Stimulated activated CD8-positive, alpha-beta memory T cell treated with anti-CD3 and anti-CD28 coated beads, Interleukin-2, amount 100 ng/mL, for 1 hour (primary cell): ENCODE measurements at places on chromosomes 4 and X.

- no peak for DNase-seq
These were observed 1.3 kb downstream of the GABRE start for GRCh38 chrX:151973060-151973661.

GRCh38 chrX:117838581-117839331 lies 277.9 kb downstream of the KLHL13 start:
- DNase-seq = no peak

DNA sequence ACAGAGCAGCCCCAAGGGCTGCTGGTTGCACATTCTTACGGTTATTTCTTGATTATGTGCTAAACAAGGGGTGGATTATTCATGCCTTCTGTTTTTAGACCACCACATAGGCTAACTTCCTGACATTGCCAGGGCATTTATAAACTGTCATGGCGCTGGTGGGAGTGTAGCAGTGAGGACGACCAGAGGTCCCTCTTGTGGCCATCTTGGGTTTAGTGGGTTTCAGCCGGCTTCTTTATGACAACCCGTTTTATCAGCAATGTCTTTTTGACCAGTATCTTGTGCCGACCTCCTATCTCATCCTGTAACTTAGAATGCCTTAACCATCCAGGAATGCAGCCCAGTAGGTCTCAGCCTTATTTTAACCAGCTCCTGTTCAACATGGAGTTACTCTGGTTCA lies 212.4 kb upstream of the GRID2 start:
- DNase-seq = no peak

DNA sequence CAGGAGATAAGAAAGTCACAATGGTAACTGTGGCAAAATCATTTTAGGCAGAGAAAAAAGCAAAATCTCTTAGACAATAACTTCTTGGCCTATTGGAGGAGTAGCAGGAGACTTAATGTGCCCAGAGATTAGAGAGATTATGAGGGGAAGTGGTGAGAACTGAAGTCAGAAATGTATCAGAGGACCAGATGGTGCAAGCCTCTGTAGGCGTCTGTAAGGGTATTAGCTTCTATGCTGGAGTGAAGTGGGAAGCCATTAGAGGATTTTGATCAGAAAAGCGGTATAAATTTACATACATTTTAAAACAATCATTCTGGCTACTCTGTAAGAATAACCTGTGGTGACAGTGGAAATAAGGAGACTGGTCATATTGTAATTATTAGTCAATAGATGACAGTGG lies 236.7 kb downstream of the FAT4 start:
- DNase-seq = no peak

DNA sequence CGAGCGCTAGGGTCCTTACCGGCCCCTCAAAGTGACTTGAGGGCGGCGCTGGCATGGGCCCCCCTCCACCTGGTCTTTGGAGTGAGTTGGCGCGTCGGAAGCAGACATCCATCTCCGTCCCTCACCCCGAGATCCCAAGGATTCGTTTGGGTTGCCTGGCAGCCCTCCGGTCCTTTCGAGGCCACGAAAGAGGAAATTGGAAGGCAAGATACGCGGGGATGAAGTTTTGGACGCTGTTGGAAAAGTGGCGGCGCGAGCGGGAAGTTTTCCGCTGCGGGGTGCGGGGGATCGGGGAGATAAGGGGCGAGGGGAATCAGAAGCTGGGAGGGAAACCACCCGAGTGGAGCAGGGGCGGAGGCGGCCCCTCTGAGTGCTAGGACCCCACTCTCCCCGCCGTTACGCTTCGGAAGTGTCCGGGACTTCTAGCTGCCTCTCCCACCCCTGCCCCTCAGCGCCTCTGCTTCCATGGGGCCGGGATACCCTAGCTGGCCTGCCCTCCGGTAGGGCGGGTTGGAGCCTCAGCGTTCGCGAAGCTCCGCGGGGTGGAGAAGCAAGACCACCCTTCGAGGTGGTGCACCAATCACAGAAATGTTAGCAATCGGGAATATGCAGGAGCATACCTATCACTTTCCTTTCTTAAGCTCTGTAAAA lies 57.8 kb downstream of the FRMPD3 start:
- DNase-seq = no peak

DNA sequence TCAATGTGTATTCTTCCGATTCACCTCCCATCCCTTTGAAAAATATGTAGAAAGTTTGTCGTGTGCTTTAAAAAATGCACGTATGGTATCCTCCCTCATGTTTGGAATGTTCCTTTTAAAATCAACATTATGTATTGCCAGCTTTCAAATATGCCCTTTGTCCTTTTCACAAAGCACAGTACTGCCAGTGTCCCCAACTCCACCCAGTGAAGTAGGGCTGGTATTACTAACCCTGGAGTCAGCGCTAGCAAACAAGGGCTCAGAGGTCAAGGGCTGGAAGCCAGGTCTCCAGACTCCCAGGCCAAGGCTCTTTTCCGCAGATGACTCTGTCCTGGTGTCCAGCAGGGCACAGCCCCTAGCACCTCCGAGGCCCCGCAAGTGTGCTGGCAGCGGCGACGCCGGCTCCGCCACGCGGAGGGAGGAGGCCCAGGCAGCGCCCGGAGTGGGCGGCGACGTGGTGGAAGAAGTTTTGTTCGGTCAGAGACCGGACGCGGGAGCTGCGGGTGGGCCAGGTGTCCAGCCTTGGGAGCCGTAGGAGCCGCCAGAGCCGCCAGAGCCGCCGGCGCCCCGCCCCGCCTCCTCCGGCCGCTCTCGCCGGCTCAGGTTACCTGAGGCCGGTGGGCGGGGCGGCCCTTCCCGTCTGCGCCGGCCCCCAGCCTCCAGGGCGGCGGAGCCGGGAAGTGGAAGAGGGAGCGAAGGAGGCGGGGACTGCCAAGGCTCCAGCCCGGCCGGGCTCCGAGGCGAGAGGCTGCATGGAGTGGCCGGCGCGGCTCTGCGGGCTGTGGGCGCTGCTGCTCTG lies at the start of gene IL13RA1:
TSS of gene IL13RA1 (plus strand) at position 720 of the 799 bp plus-strand sequence. CDS start at position 753, 33 bp downstream.
- no peak for DNase-seq
